SW 1271 (cell line): ENCODE measurements at places on chromosomes 6 and 20.

GRCh38 chr20:17803765-17804164 lies 104.0 kb downstream of the BANF2 start:
- no peak for DNase-seq

DNA sequence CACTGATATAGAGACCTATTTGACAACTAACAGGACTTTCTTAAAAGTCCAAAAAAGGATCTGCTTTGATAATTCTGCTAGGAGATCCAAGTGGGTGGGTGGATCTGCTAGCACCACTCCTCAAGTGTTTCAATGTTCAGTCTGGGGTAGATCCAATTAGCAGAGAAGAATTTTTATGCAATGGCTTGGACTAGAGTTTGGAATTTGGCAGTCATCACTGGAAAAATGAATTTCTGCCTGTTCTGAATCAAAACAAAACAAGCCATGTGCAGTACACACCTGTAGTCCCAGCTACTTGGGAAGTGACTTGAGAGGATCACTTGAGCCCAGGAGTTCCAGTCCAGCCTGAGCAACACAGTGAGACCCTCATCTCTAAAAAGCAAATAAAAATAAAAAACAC lies 12.6 kb upstream of the GNMT start:
- DNase-seq, result no peak

DNA sequence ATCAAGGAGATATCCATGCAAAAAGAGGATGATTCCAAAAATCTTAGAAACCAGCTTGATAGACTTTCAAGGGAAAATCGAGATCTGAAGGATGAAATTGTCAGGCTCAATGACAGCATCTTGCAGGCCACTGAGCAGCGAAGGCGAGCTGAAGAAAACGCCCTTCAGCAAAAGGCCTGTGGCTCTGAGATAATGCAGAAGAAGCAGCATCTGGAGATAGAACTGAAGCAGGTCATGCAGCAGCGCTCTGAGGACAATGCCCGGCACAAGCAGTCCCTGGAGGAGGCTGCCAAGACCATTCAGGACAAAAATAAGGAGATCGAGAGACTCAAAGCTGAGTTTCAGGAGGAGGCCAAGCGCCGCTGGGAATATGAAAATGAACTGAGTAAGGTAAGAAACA lies 10.1 kb upstream of the SNRNP48 start:
- DNase-seq, result no peak

DNA sequence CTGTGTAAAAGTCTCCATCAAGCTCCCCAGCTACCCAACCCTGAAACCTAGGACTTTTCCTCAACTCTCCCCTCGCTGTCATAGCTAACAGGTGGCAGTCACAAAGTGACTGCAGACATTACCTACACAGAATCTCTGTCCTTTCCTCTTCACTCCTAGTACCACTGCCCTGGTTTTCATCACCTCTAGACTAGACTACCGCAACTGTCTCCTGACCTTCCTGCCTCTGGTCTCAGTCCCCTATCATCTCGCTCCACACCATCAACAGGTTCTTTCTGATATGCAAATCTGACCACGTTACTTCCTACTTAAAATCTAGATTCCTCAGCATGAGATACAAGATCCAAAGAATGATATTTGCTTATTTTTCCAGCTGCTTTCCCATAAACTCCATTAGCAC lies 93.8 kb downstream of the SMLR1 start:
- DNase-seq, result no peak

GRCh38 chr6:10659699-10660348 lies 34.6 kb downstream of the C6orf52 start:
- no peak for DNase-seq
